ENCODE measurements at places on chromosomes 3 and 15. TPM values are rescaled to one million over a fixed set of nuclear protein-coding genes. Genes with fewer than 3 reads are reported as not detected.

DNA sequence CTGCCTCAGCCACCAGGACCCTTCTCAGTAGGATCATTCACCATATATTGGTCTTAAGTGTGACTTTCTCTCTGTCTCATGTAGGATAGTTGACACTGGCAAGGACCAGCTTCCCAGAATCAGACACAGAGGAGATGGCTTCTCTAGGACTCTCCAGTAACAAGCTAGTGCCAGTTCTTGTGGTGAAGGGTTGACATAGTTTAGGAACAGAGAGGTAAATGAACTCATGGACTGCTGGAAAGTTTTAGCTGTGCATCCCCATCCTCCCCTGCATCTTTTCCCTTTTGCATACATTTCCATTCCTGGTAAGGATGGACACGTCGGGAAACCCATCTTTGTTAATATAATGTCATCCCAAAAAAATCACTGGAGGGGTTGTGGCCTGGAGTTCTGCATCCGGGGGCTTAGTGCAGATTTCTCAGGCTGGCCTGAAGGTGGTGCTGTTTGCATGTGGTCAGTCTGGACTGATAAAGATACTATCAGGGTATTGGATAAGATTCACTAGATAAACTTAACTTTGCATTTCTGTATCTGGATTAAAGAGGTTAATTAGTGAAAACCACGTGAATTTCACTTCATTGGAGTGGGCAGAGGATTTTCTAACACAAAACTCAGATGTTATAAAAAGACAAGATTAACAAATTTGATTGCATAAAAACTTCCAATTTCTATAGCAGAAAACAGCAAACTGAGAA is 110.8 kb downstream of the TBC1D2B start:
- peak; percentile 74 for DNase-seq

The FRMD4B gene
- 112 TPM for total RNA-seq

The ITPKA gene
- total RNA-seq = 0.56 TPM

The TMC3 gene
- 0.05 TPM for total RNA-seq

GRCh38 chr15:90862964-90863778 is 5.2 kb upstream of the FURIN start:
- DNase-seq = no peak

GRCh38 chr15:79193103-79193502 is 89.4 kb upstream of the ANKRD34C start:
- no peak for DNase-seq

The SEMA7A gene
- 0.51 TPM for total RNA-seq

The C3orf80 gene
- not detected for total RNA-seq

DNA sequence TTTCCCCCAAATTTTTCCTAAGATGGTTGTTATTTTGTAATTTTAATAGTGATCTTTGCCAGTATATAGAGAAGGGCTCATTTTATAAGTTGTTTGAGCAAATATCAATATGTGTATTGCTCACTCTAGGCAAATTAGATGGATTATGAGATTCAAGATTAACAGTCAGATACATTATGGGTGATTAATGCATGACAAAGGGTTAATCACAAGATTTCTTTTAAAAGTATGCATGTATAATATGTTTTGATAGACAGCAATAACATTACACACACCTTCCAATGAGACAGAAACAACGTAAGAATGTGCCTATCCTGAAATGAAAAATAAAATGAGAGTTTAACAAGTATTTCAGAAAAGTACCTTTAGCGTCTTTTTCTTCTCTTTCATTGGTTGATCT is 547.6 kb upstream of the AGTR1 start:
- no peak for DNase-seq

The BOC gene
- total RNA-seq = under 0.01 TPM

The AHSG gene
- not detected for total RNA-seq

The NDUFB5 gene
- 152 TPM for total RNA-seq

GRCh38 chr15:68402432-68403160 is 29.4 kb downstream of the ITGA11 start:
- DNase-seq = no peak

The GOLGA6A gene
- not detected for total RNA-seq

DNA sequence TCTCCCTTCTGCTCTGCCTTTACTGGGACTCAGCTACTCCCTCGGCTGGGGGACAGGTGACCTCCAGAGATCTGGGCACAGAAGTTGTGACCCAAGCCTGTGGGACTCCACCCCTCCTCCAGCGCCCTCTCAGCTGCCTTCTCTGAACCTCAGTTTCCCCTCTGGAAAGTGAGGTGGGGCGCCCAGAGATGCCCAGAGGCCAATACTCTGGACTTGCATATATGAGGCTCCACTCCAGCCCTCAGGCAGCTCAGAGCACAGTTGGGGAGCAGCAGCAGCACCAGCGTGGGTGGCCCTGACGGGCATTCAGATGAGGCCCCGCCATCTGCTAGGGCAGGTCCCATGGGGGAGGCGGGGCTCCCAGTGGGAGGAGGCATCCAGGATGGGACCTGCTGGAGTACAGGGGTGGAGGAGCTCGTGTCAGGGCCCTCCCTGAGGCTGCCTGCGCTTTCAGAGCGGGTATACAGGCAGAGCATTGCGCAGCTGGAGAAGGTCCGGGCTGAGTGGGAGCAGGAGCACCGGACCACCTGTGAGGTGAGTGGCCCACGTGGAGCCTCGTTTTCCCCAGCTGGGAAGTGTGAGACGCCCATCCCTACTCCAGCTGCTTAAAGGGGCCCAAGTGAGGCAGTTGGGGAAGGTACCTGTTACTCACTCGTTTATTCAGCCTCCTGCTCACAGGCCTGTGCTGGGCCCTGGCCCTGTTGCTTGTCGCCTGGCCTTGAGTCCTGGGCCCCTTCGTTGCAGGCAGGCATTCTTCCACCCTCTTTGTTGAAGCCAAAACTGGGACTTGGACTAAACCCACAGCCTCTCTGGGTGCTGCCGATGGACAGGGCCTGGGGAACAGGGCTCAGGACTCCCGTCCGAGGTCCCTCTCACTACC is 35.4 kb downstream of the PSTPIP1 start:
- DNase-seq = no peak

The KIF7 gene
- total RNA-seq = 0.85 TPM

The DUOXA2 gene
- total RNA-seq = not detected

The GSK3B gene
- total RNA-seq = 65.3 TPM

DNA sequence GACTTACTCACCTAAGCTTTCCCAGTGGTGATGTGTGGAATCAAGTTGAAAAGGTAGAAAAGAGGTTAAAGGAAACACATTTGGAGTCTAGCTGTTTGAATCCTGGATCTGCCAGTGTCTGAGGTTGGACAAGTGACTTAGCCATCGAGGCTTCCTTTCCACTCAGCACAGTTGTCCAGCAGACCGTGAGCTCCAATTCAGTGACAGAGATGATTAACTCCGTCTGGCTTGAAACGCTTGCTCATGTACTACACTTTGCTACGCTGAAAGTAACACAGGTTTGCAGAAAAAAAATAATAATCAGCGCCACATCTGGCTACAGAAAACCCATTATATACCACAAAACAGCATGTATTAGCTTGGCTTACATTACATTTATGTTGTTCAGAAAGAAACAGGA is 364.9 kb upstream of the MCTP2 start:
- DNase-seq = no peak

The RTP3 gene
- total RNA-seq = not detected

DNA sequence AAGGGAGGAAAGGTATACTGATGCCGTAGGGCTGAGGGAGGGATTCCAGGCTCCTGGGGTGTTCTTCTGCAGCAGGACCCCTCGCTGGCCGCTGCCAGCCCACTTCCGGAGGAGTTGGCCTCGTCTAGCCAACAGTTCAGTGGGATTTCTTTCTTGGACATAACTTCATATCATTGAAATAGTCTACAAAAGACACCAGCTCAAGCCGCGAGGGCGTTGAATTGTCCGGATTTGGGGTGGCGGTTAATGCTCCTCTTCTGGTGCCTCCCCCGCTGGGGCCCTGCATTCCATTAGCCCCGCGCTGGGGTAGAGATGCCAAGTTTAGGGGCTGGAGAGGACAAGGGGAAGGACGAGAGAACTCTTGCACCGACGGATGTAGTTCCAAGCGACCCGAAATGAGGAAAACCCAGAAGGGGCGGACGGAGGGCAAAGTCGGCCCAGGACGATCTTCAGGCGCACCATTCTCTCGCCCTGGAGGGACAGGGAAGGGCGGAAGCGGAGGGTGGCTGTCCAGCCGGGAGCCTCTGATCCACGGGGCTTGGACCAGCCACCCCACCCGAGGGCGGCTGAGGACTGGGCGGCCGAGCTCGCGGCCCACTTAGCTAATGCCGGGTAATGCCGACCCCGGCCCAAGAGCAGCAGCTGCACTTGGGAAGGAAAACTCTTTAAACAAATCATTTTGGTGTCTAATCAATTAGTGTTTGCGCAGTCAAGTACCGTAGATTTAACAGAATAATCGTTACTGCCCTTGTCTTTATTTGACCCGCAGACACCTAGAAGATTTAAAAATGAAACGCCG is 4.7 kb upstream of the ONECUT1 start:
- no peak for DNase-seq

- no peak for DNase-seq
These were observed 161.4 kb downstream of the CHSY1 start for GRCh38 chr15:101090428-101090790.

DNA sequence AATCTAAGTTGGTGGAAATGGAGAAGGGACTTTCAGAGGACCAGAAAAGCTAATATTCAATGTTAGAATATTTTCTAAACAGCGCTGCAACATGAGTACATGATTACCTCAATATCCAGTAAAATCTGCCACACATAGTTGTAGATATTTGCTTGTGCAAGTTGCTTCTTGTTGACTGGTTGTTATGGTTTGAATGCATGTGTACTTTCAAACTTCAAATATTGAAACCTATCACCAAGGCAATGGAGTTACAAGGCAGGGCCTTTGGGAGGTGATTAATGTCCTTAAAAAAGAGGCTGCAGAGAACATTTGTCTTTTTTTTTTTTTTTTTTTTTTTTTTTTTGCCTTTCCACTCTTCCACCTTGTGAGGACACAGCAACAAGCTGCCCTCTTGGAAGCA is 49.9 kb downstream of the TMCO5A start:
- no peak for DNase-seq

GRCh38 chr3:41041462-41041861 is 157.8 kb upstream of the CTNNB1 start:
- peak; percentile 15 for DNase-seq

- DNase-seq = no peak
These were observed 264.9 kb upstream of the TPM1 start for GRCh38 chr15:62777671-62778070.

The TMCO5A gene
- total RNA-seq = not detected

GRCh38 chr3:187085021-187085666 is 54.2 kb downstream of the RPL39L start:
- peak; percentile 44 for DNase-seq

DNA sequence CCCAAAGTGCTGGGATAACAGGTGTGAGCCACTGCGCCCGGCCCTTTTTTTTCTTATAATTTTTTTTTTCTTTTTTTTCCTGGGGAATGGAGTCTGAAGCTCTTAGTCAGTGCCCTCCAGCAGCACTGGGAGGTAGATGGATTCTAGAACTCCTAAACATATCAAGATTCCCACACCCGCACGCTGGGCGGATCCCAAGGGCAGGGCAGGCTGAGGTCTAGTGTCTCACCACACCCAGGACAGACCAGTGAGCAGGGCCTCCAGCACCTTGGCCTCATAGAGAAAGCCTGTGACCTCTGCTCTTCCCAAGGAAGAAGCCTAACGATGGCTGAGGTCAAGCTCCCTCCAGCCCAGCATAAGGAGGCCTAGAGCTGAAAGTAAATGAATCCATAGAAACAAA is 153.7 kb upstream of the MEF2A start:
- DNase-seq = no peak

The GP5 gene
- under 0.01 TPM for total RNA-seq

DNA sequence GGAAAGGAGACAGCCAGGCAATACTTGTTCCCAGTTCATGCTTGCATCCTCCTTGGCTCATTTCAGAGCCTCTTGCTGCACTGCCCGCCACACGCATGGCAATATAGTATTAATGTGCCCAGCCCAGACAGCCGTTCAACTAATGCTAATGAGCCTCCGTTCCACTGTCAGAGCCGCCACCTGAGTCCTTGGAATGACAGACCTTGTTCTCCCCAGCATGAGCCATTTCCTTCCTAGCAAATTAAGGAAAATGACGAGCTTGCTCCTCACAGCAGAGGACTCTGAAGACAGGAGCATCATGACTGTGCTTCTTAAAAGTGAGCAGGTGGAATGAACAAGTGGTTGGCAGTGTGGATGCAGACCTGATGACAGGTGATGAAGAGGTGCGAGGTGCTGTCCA is 10.8 kb upstream of the LRRC15 start:
- peak; percentile 16 for DNase-seq

DNA sequence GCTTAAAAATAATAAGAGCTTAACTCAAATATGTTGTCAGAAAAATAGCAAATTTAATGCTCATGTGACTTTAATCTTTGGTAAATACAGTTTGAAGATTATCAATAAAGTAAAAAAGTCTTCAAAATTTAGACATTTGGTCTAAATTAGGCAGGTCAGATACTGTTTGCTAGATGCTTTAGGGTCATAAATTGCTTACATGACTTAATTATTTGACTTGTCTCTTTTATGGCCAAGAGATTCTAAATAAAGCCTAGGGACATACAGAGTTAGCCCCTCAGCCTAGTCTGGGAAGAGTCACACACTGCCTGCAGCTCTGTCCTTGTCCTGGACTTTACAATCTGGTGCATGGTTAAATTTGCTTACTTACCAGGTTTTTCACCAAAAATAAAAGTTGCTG is 198.3 kb upstream of the LRRFIP2 start:
- no peak for DNase-seq

DNA sequence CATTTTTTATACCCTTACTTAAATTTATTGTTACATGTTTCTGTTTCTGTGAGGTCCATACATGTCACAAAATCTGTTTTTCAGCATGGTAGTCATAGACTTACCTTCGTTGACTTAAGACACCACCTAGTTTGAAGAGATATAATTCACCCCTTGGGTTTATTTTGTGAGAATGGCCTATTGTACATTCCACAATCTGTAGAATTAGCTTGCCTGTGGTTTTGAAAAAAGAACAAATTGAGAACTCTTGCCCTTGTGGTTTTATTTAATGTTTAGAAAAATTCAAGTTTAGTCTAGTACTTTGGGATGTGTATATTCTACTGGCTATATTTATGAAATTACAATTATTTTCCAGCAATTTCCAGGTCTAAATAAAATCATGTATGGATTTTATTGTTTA is 31.6 kb downstream of the FILIP1L start:
- DNase-seq = no peak

DNA sequence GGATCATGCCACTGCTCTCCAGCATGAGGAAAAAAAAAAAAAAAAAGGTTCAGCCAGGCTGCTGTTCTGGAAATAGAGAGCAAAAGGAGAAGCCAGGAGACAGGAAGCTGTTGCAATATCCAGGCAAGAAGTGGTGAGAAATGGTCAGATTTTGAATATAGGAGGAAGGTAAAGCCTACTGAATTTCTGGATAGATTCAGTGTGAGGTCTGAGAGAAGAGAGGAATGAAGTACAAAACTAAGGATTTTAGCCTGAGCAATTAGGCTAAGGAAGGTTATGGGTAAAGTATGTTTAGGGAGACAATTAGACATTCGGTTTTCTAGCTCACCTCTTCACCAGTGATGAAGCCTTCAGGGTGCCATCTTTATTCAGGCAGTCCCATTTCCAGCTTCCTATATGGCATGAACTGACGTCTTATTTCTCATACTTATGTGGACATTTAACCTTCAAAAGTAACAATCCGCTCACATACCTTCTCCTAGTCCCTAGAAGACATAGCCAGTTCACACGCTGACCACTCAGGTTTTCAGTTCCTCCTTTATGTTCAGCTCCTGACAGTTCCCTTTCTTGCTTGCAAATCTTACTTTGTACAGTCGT is 57.2 kb downstream of the KIF9 start:
- DNase-seq = no peak
